Cerebellar nuclear complex (tissue), 1 donor: ENCODE measurements at places on chromosomes 5 and 9.

DNA sequence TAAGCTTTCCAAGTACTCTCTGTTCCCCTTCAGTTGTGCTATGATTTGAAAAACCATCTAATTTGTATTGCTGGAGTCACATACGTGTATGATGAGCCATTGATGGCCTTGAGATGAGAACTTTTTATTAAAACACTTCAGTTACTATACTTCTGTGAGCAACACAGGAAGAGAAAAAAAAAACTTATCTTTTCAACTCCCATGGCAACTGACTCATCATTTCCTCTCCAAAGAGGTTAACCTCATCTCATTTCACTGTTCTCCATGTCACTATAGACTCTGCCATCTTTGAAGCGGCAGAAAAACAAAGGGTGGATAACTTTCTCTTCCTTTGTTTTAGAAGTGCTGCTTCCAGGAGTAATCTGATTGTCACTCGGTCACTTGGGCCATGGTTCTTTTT lies 104.3 kb upstream of the PCSK1 start:
- no peak for DNase-seq

- DNase-seq, result no peak
Observed at GRCh38 chr5:39588179-39588578, 163.4 kb upstream of the DAB2 start.

DNA sequence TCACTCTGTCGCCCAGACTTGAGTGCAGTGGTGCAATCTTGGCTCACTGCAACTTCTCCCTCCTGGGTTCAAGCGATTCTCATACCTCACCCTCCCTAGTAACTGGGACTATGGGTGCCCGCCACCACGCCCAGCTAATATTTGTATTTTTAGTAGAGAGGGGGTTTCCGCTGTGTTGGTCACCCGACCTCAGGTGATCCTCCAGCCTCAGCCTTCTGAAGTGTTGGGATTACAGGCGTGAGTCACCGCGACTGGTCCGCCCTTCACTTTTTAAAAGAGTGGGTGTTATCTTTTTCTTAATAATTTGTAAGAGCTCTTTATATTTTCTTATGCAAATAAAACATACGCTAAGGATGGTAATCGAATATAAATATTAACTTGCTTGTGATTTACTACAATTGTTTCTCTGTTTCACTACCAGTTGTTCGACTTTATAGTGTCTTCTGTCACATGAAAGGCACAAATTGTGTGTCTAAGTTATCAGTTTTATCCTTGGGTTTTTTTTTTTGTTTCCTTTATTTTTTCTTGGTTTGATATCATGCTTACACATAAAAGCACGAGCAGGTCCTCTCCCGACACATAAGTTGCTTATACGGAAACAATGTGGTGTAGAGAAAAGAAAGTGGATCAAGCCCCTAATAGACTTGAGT lies 1.9 kb upstream of the GPBP1 start:
- DNase-seq, result no peak

GRCh38 chr9:87787735-87788134 lies 61.8 kb downstream of the CTSL start:
- no peak for DNase-seq

GRCh38 chr9:121053544-121053943 lies 3.5 kb upstream of the C5 start:
- DNase-seq, result no peak

DNA sequence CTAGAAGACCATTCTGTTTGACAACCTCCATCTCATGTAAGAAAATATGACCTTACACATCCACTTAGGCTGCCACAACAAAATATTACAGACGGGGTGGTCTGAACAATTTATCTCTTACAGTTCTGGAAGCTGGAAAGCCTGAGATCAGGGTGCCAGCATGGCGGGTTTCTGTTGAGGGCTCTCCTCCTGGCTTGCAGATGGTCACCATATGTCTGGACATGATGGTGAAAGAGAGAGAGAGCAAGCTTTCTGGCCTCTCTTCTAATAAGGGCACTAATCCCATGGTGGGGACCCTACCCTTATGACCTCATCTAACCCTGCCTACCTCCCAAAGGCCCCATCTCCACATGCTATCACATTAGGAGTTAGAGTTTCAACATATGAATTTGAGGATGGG lies 66.0 kb downstream of the AMBP start:
- DNase-seq, result no peak

GRCh38 chr5:8807636-8808035 lies 738.2 kb downstream of the SEMA5A start:
- no peak for DNase-seq

DNA sequence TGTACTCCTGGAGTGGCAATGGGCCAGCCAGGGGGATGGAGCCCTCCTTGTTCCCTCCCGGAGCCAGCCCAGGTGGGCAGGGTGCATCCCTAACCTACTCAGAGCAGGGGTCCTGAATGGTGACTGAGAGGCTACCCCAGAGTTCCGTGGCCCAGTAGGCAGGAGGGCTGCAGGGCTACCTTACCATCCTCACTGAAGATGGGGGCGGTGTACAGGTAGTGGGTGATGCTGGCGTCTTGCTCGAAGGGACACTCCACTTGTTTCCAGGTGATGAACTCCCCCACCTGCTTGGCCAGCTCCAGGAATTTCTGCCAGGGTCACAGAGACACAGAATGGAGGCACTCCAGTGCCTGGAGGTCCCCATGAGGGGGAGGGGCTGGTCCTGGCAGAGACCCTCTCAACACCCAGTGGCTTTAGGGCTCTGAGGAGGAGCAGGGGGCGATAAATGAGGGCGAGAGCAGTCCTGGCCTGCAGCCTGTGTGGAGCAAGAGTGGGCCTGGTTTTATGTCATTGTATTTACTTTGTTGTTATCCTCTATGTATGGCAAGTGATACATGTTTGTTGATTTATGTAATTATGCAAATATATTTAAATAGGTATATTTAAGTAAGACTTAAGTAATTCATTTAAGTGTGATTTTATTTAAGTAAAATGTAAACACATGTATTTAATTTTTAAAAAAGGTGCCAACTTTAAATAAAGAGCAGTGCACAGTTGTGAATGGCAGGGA lies 39.9 kb upstream of the RNF130 start:
- no peak for DNase-seq

GRCh38 chr5:25862276-25862675 lies 1176.1 kb downstream of the CDH9 start:
- DNase-seq, result no peak

DNA sequence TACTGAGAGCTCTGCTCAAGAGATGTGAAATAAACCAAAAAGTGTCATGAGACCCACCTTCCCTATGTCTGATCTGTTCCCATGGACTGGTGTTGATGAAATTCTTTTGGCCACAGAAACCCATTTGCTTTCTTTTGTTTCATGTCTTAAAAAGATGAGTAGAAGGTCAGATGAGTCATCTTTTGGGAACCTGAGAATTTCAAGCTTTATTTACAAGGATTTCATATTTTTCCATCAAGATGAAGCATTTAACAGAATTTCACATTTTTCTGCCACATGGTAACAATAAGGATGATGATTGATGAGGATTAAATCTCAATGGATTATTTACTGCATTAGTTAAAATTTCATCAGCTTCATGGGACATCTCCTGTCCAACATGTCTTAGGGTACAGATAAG lies 337.8 kb downstream of the DEPDC1B start:
- DNase-seq, result no peak

DNA sequence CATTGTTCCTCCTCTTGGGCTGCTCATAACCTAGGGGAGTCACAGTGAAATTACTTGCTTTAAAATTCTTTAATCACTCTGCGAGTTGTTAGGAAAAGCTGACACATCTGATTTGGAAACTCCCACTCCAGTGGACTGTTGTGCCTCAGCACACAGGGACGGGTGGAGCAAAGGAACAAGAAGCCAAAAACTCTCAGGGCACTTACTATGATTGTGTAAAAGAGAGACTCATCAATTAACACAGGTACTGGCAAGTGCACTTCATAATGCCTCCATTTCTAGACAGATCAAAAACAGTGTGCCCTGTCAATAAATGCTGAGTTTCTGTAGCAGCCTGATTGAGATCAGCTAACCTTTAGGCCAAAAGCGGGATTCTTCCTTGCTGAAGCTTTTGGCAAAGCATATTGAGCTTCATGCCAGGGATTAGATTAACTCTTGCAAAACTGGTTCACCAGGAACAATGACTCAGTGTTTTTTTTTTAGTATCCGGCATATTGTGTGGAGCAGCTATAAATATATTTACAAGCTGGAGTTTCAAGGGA lies 55.9 kb downstream of the TMC1 start:
- no peak for DNase-seq

GRCh38 chr5:131759704-131760103 lies 37.1 kb downstream of the FNIP1 start:
- no peak for DNase-seq

GRCh38 chr5:100697970-100698369 lies 162.8 kb downstream of the FAM174A start:
- no peak for DNase-seq

- no peak for DNase-seq
Observed at GRCh38 chr5:108749128-108749861, 1.6 kb downstream of the FER start.

DNA sequence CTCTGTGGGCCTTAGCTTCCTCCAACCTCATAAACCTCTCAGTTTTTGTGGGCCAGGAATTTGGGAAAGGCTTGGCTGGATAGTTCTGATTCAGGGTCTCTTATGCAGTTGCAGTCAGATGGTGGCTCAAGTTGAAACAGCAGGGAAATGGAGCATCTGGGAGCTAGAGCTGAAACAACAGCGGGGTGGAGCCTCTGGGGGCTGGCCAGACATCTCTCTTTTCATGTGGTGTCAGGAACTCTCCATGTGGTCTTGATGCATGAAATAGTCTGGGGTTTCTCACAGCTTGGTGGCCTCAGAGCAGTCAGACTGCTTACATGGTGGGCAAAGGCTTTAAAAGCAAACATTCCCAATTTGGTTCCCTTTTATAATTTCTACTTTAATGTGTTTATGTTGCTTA lies 13.5 kb downstream of the ZNF346 start:
- no peak for DNase-seq

GRCh38 chr5:50702615-50703366 lies 36.4 kb downstream of the PARP8 start:
- no peak for DNase-seq

DNA sequence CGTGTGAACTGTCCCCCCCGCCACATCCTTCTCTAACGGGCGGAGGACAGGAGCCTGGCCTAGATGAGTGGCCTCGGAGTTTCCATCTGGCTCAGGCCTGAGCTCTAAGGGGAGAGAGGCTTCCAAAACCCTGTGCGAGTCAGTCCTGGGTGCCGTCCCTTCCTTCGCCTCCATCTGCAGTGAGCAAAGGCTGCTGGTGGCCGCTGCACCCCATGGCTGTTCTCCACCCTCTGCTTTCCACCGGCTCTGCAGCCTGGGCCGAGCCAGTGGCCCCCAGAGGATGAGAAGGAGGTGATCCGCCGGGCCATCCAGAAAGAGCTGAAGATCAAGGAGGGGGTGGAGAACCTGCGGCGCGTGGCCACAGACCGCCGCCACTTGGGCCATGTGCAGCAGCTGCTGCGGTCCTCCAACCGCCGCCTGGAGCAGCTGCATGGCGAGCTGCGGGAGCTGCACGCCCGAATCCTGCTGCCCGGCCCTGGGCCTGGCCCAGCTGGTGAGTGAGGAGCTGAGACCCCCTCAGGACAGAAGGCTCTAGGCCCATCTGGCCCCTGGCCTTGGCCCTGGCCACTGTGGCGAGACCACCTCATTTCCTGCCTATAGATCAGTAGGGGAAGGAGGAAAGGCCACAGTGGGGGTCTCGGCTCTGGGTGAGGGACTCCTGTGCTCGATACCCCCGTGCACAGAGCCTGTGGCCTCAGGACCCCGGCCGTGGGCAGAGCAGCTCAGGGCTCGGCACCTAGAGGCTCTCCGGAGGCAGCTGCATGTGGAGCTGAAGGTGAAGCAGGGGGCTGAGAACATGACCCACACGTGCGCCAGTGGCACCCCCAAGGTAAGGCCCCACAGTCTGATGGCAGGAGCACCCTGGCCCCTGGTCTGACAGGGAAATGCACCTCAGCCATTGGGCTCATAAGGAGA lies 3.0 kb downstream of the PKN3 start:
- no peak for DNase-seq

DNA sequence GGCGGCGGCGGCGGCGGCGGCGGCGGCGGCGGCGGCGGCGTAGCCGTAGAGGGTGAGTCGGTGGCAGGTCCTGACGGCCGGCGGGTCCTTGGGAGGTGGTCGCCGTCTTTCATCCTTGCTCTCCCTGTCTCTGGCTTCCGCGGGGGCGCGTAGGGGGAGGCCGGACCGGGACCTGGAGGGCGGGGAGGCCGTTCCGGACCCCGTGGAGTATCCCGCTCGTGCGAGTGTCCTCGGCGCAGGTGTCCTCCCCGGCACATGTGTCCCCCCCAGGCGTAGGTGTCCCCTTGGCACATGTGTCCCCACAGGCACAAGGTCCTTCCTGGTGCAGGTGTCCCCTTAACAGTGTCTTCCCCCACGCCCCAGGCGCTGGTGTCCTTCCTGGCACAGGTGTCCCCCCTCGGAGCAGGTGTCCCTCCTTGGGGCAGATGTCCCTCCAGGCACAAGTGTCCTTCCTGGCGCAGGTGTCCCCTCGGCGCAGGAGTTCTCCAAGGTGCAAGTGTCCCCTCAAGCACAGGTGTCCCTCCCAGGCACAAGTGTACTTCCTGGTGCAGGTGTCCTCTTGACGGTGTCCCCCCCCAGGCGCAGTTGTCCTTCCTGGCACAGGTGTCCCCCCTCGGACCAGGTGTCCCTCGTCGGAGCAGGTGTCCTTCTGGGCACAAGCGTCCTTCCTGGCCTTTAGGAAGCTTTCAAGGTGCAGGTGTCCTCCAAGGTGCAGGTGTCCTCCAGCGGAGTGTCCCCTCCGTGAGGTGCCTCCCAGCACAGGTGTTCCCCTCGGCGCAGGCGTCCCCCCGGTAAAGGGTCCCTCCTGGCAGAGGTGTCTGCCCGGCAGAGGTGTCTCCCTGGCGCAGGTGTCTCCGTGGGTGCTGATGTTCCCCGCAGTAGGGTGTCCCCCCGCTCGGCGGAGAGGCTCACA lies 519 bp downstream of the EXOC3 start:
- DNase-seq, result no peak

DNA sequence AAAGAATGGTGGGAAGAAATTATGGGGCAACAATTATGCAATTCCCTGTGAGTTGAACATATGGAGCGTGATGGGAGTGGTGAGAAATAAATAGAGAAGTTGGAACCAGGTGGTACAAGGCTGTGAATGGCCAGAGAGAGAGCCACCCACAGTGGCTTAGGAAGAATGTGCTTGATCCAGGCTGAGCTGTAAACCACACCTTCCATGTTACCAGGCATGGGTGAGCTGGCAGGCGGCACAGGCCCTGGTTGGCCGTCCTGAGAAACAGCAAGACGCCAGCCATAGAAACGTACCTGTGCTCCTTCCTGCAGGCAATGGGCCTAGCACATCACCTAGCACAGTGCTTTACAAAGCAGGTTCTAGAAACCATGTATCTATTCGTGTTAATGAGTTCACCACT lies 74.3 kb downstream of the EPB41L4B start:
- DNase-seq, result no peak

- DNase-seq, result no peak
Observed at GRCh38 chr9:89177012-89177943, 1.3 kb downstream of the SHC3 start.
